ENCODE measurements at places on chromosomes 5 and 9.

DNA sequence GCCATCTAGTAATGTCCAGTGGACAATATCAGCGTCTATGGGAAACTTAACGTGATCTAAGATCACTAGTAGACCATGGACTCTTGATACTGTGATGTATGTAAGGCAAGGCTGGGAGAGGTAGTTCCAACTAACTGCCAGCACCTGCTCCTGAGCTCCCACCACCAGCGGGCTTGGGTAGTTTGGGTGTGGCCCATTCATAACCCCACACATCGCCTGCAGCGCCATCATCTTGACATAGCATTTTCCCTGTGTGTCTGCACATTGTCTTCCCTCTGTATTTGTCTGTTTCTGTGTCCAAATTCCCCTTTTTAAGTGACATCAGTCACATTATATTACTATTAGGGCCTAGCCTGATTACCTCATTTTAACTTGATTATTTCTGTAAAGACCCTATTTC lies 28.1 kb upstream of the GSN start:
- DNase-seq: no peak

DNA sequence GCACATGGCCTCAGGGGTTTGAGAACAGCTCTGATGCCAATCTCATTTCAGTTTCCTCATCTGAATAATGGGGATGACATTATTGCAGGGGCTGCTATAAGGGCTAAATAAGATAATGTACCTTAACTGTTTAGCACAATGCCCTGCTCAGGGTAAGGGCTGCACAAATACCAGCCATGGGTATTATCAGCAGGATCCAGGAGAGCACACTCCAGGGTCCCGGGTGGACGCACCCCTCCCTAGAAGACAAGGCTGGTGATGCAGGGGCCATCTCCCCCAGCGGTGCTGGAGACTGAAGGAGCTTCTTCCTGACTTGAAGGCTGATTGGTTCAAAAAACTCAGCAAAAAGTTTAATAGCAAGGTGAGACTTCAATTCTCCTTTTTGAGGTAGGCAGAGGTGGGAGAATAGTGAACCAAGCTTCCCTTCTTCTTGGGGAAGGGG lies 2.7 kb upstream of the CXXC5 start:
- DNase-seq: no peak

DNA sequence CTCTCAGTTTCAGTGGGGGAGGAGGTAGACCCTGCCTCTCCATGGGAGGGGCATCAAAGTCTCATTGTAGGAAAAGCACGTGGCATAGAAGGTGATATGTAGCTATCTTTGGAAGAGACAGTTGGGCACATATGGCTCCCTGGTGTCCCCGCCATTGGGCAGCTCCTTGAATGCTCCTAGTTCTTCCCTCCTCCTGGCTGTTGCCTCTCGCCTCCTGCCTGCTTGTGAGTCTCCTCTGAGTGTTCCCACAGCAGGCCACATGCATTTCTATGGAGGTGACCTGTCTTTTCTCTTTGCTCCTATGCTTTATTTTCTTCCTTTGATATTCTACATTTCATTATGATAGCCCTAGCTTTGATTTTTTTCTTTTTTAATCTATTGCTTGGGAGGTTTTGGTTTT lies 138.5 kb downstream of the ARHGAP26 start:
- no peak for DNase-seq

GRCh38 chr5:161299053-161299452 lies 247.5 kb downstream of the GABRB2 start:
- DNase-seq: no peak

DNA sequence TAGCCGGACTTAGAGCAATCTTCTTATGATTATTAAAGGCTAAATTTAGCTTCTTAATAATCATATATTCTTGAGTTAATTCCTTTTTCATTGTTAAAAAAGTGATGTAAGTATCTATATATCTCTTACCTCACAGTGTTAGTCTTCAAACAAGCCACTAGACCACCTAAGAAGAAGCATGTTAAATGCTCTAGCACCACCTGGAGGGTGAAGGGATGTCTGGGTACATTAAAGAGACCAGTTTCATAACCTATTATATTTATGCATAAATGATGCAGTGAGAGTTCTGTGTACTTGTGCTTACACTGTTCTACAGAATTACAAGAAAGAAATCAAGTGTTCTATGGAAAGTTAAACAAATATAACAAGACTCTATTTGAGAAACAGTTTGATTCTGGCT lies 55.9 kb upstream of the SLCO6A1 start:
- DNase-seq: no peak

DNA sequence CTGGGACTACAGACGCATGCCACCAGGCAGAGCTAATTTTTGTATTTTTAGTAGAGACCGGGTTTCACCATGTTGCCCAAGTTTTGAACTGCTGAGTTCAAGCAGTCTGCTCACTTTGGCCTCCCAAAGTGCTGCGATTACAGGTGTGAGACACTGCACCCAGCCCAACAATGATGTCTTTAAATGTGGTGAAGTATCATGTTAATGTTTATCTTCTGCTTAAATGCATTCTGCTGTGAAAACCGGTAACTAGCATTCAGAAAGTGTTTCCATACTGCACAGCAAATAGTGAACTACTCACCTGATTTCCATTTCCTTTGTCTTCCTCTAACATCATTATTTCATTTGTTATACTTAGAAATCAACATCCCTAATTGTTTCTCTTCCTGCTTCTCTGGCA lies 264.0 kb upstream of the ITGA1 start:
- DNase-seq: no peak

GRCh38 chr5:135490245-135491037 lies 38.3 kb upstream of the TIFAB start:
- DNase-seq: no peak

DNA sequence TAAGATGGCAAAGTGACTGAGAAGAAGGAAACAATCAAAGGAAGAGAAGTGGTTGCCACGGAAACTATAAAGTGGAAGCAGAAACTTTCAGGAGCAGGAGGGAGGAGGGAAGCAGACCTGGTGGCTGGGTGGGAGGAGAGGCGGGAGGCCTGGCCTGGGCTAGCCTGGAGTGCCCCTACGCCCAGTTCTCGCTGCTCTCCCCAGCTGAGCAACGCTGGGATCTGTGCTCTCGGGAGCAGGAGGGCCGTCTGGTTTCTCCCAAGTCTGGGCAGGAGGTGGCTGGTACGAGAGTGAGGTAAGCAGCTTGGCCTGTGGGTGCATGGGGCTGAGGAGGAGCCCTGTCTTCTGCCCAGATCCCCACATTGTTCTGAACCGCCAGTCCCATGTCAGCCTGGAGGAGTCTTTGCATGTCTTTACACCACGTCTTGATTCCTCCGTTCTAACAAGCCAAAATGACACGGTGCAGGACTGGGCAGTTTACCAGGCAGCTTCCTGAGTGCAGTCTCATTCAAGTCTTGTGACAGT lies 15.0 kb upstream of the DAB2IP start:
- DNase-seq: no peak

GRCh38 chr9:18580151-18580550 lies 106.2 kb downstream of the ADAMTSL1 start:
- no peak for DNase-seq

DNA sequence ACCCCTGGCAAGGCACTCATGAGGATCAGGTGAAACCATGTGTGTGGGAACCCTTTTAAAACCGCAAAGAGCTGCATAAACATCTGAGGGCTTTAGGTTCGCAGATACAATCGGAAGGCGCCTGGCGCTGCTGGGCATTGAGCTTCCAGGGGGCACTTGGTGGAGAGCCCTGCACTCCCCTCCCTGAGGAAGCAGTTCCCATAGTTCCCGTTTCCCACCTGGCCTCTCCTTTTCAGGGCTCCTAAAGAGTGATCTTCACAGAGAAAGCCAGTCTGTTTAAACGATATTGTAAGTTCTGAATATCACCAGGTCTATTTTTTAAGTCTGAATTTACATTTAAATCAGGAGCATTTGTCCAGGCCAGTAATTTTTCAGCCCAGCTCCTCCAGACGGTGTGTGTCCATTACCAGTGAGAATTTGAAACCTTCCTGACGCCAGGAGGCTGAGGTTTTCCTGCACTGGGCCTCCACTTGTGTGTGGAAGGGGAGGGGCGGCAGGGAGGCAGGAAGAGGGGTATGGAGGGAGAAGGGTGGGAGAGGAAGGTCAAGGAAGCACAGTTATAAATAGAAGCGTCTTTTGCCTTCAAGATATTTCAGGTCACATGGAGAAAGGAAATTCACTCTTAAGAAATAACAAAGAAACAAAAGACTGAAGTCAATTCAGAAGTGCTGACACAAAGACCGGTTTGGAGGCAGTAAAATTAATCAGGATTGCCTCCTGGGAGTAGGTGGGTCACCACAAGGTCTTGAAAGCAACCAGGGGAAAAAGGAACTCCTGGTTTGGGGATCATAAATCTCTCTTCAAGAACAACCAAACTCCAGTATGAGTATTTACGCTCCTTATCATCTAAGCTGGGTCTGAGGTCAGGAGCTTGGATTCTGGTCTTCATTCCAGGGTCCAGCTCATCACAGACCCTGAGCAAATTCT lies 14.3 kb upstream of the MGAT1 start:
- no peak for DNase-seq

- DNase-seq: no peak
Measured at GRCh38 chr9:95280745-95281144, 36.8 kb downstream of the FANCC start.

DNA sequence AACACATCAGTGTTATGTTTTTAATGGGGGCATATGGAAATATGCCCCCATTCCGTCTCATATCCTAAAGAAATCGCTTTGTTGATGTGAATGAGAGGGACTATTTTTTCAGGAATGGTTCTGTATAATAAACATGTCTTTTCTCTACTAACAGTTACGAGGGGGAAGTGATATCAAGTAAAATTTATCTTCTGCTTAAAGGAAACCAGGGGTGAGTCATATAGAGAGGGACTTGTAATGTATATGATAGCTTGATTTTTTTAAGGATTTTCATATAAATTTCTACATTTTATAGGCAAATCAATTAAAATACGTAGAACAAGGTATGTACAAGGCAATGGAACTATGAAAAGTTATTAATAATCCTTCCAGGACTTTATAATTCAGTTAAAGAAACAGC lies 207.1 kb downstream of the SEMA5A start:
- no peak for DNase-seq

DNA sequence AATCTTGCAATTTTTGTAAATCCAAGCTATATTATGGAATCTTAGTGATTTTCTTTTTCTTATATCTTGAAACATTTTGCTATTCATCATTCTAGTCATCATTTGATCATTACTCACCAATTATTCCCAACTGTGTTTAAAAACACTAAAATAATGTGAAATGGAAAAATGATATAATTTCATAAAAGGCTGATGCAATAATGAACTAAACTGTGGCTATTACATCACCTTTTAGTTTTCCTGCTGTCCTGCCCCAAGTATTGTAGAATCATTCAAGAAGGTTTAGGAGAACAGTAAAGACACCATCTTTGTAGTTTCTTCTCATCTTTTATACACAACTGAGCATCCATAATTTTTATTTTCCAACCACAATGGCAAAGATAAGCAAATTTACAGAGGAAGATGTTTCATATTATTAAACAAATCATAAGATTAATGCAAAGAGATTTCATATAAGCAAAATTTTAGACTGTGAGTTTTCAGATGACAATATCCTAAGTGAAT lies 431.0 kb upstream of the SLC30A5 start:
- no peak for DNase-seq

GRCh38 chr9:4106081-4106759 lies 193.6 kb downstream of the GLIS3 start:
- DNase-seq: no peak

- no peak for DNase-seq
Measured at GRCh38 chr5:154898210-154898609, 39.8 kb downstream of the CNOT8 start.

DNA sequence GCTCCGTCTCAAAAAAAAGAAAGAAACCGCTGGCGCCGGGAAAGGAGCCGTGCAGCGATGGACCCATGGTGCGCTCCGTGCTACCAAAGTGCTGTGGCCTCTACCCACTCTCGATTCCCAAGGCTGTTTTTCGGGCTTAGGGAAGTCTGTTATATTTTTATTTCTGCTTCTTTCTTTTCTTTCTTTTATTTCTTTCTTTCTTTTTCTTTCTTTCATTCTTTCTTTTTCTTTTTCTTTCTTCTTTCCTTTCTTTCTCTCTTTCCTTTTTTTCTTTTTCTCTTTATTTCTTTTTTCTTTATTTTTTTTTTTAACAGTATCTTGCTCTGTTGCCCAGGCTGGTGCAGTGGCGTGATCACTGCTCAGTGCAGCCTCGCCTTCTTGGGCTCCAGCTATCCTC lies 87.5 kb downstream of the ANXA2R start:
- no peak for DNase-seq

DNA sequence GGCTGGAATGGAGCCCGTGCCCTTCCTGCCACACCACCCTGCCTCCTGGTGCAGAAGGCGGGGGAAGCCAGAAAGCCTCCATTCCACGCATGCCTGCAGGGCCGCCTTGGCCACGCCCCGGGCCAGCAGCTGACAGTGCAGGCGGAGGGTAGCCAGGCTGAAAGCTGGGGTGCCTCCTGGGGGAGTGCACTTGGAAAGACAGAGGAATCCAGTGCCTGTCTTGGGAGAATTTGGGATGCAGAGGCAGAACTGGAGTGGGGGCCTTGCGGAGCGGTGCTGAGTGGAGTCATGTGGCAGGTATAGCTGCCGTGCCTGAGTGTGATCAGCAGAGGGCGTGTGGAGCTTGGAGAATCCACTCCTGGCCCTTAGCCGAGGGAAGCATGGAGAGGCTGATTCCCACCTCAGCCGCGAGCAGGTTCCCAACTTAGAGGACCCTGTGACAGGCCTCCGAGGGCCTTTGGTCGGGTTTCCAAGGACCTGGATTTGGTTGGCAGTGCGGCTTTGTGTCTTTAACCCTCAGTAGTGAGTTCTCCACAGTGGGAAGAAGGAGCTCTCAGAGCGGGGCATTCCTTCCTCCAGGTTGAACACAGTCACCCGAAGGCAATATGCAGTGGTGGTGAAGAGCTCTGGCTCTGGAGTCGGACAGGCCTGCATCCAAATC lies 9.1 kb upstream of the URM1 start:
- peak; percentile 70 for DNase-seq

- no peak for DNase-seq
Measured at GRCh38 chr9:35350212-35350611, 139.7 kb upstream of the RUSC2 start.

DNA sequence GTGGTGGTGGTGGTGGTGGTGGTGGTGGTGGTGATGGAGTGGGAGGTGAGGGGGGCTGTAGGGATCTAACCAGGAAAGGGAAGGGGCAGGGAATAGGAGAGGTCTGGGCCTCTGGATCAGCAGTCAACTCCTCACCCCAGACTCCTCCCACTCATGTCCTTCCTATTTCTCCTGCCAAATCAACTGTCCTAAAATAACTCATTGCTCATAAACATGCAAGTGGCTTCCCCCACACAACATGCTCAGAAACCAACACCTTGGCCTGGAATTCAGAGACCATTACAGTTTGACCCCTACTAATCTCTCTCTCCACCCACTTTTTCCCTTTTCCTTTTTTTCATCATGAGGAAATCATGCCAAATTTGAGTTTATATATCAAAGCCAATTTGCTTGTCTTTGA lies 8.4 kb upstream of the FSD1L start:
- DNase-seq: no peak

- no peak for DNase-seq
Measured at GRCh38 chr5:57889558-57889957, 406.9 kb upstream of the ACTBL2 start.
